ENCODE measurements at places on chromosomes 6 and 20. TPM values are rescaled to one million over a fixed set of nuclear protein-coding genes. Genes with fewer than 3 reads are reported as not detected.

GRCh38 chr6:414447-414846 is 22.9 kb downstream of the IRF4 start:
- peaks cover 7% of the 10 kb centered on the region for H3K4me1 ChIP-seq
- no peak overlapping the region for H3K4me3 ChIP-seq
- DNase-seq = no peak
- no peak overlapping the region for H3K27ac ChIP-seq
- H3K27me3 ChIP-seq = no peaks in the 10 kb centered on the region
- peaks cover 60% of the 10 kb centered on the region for H3K36me3 ChIP-seq

DNA sequence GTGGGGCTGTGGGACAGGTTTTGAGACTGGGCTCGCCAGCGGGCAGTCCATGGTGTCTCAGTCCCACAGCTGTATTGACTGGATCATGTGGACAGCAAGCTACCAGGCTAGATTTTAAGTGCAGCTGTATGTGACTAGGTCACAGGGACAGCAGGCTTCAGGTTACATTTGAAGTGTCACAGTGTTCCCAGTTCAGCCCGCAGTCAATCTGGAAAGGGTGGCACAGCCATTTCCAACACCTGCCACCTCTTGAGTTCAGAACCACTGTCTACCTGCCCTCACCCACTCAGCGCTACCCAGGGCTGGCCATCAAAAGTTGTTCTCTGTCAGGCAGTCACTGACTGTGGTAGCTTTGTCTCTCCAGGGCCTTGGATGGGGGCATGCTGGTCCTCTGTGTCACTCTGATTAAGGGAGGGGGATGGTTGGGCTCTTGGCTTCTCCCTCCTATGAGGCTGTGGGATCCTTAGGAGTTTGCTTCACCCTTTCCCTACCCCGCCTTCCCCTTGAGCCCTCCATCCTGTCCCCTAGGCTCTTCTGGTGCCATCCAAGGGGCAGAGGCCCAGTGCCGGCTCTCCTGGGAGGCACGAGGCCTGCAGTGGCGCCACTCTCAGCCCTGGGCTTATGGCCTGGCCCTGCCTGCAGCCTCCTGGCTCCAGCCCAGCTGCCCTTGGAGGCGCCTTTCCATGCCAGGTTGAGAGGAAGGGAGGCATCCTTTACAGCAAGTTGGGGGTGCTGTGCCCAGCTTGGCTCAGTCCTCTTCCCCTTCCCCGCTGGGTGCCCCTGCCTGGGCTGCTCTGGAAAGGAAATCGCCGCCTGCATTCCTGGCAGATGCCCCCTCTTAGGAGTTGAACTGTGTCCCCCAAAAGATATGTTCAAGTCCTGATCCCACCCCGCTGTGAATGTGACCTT is 44.9 kb downstream of the PNLDC1 start:
- no peak for DNase-seq
- no peak overlapping the region for H3K27ac ChIP-seq
- H3K4me1 ChIP-seq = peaks cover under 1% of the 10 kb centered on the region
- no peak overlapping the region for H3K4me3 ChIP-seq

The ASIP gene
- total RNA-seq = not detected

DNA sequence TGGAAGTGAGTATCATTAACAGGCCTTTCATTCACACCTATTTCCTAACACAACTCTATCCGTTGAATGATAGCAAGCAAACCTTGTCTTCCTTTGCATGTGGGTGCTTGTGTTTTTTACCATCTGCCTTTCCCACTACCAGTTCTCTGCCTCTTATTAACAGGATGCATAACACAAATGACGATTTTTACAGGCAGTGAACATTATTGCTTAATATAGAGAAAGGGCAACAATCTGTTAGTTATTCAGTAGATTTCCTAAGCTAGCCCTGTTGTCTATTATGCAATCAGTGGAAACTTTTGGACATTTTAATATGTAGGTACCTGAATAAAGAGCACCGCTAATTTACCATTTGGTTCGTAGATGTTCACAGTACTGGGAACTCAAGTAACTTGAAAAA is 348.8 kb upstream of the PLCB4 start:
- H3K4me1 ChIP-seq = no peaks in the 10 kb centered on the region
- no peaks in the 10 kb centered on the region for H3K27me3 ChIP-seq
- no peak overlapping the region for H3K4me3 ChIP-seq
- no peak for DNase-seq
- no peak overlapping the region for H3K27ac ChIP-seq
